Inflammatory macrophage treated with lipopolysaccharide for 1 hour (primary cell): ENCODE measurements at places on chromosomes 5 and 9.

DNA sequence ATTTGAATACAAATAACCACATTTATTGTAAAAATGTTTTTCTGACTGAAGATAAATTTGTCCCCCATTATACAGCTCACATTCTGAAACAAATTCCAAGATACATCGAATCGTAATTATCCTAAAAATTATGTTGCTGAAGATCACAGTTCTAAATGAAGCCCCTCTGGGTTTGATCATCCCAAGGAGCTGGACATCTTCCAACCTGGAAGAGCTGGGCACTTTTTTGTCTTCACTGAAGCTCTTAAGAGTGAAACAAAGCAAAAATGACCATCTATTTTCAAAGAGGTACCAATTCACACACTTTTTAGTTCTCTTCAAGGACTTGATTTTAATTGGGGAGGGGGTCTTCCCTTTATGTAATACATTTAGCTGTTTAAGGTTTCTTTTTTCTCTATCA, 5.5 kb downstream of the CTNND2 start:
- no peak for DNase-seq

- peak; percentile 79 for DNase-seq
Measured at GRCh38 chr9:137046088-137046787, at the start of gene NPDC1. NPDC1 (minus strand) TSS chr9:137046177; CDS start chr9:137045989, 188 bp downstream.

DNA sequence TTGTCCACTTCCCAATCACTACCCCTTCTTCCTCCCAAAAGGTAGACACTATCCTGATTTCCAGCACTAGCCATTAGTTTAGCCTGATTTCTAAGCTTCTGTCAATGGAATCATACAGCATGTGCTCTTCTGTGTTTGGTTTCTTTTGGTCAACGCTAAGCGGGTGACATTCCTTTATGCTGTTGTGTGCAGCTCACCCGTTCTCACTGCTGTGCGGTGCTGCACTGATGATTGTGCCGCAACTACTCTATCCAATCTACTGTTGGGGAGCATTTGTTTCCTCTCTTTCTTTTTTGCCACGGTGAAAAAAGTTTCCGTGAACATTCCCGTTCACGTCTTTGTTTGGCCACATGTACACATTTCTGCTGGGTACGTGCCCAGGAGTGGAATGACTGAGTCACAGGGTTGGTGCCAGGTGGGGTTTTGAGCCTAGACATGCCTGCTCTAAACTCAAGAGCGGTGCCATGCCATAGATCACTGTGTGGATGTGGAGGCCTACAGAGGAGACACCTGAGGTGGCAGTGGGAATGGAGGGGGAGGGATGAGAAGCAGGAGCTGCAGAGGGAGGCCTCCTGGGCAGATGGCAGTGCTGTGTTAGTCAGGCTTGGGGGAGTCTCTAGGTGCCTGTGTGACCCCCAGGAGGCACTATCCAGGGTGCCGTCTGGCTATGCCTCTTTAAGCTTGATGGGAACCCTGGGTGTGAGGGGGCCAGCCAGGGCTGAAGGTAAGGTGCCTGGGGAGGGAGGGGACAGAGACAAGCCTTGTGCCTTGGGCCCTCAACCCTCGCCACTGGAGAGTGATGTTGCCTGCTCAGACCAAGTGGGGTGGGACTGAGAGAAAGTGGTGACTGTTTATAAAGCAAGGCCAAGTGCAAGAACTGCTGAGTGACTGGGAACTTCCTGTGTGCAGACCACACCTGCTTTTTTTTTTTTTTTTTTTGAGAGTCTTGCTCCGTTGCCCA, 11.4 kb upstream of the ANKRD33B start:
- no peak for DNase-seq

- DNase-seq: peak; percentile 39
Measured at GRCh38 chr9:130940693-130941576, 1.9 kb upstream of the FIBCD1 start.

DNA sequence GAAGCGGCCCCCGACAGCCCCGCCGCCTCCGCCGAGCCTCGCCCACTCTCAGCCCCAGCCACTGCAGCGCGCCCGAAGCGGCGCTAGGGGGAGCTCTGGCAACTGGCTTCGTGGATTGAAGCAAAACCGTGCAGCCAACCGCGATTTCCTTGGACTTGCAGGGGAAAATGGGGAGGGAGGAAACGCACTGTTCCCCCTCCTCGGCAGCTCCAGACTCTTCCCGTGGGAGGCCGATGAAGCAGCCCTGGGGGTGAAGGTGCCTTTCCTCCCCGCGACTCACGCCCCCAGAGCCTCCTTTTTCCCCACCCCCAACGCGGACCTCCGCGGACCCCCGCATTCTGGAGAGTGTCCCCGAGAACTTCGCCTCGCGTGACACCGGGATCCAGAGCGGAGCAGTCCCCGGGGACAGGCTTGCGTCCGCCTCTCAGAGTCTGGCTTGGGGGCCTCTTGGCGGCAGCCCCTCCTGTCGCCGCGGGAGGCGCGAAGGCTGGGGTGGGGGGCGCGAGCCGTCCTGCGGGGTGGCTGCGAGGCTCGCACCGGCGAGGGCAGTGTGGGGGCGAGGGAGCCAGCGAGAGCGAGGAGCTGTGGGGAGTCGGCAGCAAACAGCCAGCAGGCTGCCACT, 3.8 kb downstream of the IER5L start:
- peak; percentile 63 for DNase-seq

- no peak for DNase-seq
Measured at GRCh38 chr5:154861946-154862345, 3.5 kb downstream of the CNOT8 start.

- no peak for DNase-seq
Measured at GRCh38 chr5:124755565-124755964, 9.1 kb upstream of the ZNF608 start.
